NCI-H446 (cell line): ENCODE measurements at places on chromosomes 5 and 9.

- no peak for DNase-seq
These were observed 82.0 kb upstream of the ITGA1 start for GRCh38 chr5:52705720-52706119.

- DNase-seq = no peak
These were observed 64.2 kb downstream of the KLF4 start for GRCh38 chr9:107425101-107426025.

DNA sequence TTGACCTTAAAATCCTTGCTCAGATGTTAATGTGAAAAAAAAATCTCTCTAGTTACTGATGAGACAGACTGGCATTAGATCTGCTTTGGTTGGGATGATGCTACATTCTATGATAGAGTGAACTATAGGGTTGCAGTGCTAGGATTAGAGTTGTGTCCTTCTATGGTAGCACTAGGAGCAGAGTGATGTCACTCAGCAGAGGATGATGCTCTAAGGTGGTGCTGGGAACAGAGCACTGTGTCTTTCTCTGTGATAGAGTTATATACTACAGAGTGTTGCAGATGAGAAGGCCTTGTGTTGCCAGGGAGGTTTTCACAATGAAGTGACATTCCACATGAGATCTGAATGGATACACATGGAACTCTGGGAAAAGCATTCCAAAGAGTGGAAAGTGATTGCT, 462.3 kb downstream of the CDH12 start:
- no peak for DNase-seq

GRCh38 chr9:108150736-108151586, 661.4 kb upstream of the KLF4 start:
- no peak for DNase-seq

GRCh38 chr5:153658606-153659005, 168.1 kb downstream of the GRIA1 start:
- no peak for DNase-seq

- DNase-seq = no peak
These were observed 211.1 kb downstream of the DTWD2 start for GRCh38 chr5:118777189-118777736.

GRCh38 chr5:137847687-137848086, 20.0 kb upstream of the MYOT start:
- DNase-seq = no peak

- no peak for DNase-seq
These were observed 351.2 kb downstream of the RAB3C start for GRCh38 chr5:58933891-58934628.

GRCh38 chr9:127566351-127567001, 45.6 kb upstream of the STXBP1 start:
- no peak for DNase-seq

- DNase-seq = no peak
These were observed 123.0 kb downstream of the TRIO start for GRCh38 chr5:14266171-14266570.

DNA sequence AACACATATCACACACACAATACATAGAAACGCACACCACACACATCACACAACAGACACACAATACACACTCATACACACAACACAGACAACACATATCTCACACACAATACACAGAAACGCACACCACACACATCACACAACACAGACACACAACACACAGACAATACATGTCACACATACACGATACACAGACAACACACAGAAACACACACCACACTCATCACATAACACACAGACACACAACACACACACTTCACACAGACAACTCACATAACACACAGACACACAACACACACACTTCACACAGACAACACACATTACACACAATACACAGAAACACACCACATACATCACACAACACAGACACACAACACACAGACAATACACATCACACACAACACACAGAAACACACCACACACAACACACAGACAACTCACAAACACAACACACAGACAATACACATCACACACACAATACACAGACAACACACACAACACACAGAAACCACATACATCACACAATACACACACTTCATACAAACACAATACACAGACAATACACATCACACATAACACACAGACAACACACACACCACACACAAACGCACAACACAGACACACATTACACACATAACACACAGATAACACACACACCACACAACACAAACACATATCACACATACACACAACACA, 4.3 kb upstream of the CCDC187 start:
- DNase-seq = no peak

GRCh38 chr5:115435778-115436712, 108.5 kb downstream of the FEM1C start:
- no peak for DNase-seq

GRCh38 chr9:77375956-77376532, 198.7 kb downstream of the VPS13A start:
- no peak for DNase-seq

DNA sequence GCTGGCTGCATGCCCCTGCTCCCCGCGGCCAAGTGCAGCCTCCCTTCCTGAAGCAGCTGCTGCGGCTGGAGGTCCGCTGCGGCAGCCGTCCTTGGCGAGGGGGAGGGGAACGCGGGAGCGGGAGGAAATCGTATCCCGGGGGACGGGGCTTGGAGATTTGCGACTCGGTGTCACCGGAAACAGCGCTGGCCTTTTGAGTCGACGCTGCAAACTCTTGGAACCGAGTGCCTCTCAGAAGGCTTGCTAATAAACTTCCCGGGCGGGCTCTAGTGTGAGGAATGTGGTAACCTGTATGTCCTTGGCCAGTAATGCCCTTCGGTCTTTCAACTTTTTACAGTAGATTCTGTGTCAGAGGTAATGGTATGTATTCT, 82.7 kb downstream of the PTPDC1 start:
- no peak for DNase-seq

GRCh38 chr9:34124926-34125325, 1.6 kb downstream of the DCAF12 start:
- no peak for DNase-seq

GRCh38 chr9:131276094-131276888, at the start of gene FAM78A:
Gene FAM78A, minus strand, starts transcription at chr9:131276510. Its CDS starts 331 bp downstream, at chr9:131276179.
- DNase-seq = no peak

DNA sequence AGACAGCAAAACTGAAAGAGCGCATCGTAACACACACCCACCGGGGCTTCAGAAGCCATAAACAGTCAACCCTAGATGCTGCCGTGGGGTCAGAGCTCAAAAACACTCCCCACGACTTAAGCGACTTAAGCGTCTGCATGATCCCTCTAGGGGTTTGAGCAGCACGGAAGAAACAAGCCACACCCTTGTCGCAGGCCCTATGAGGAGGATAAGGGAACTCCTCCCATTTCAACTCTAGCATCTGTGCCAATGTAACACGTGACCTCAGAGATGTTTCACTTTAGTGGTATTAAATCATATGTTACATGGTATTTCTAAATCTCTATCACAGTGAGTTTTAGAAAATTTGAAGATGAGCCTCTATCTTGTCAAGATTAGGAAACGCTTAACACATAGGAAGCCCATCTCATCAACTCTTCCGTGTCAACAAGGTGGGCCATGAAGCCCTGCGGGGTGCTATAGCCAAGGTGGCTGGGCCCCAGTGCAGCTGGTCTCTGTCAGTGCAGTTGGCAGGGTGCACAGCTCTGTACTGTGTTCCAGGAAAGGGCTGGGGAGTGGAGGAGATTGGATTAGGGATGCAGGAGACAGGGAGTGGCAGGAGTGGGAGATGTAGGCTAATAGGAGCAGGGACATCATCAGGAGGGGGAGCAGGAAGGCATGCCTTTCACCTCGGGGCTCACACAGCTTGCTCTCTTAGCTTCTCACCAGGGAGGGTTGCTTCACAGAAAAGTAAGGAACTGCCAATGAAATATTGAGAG, 33.1 kb downstream of the ZCCHC9 start:
- no peak for DNase-seq

GRCh38 chr5:40568548-40568947, 111.2 kb upstream of the PTGER4 start:
- no peak for DNase-seq

GRCh38 chr5:74099538-74100267, 473.7 kb downstream of the ARHGEF28 start:
- DNase-seq = no peak

DNA sequence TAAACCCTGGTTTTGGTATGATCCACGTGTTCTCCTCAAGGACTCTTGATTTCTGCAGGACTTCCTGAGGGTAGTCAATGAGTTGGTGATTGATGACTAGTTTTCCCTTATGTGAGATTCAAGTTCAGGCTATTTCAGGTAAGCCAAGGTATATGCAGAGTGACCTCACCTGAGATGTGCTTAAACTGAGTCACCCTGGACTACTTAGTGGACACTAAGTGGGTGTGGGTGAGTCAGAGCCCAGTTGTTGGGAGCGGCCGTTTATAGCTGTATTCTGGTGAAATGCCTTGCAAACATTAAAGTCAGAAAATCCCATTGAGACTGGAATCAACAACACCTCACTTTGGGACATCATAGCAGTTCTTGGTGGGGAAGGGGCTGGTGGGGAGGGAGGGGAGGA, 62.9 kb downstream of the SLC28A3 start:
- no peak for DNase-seq

DNA sequence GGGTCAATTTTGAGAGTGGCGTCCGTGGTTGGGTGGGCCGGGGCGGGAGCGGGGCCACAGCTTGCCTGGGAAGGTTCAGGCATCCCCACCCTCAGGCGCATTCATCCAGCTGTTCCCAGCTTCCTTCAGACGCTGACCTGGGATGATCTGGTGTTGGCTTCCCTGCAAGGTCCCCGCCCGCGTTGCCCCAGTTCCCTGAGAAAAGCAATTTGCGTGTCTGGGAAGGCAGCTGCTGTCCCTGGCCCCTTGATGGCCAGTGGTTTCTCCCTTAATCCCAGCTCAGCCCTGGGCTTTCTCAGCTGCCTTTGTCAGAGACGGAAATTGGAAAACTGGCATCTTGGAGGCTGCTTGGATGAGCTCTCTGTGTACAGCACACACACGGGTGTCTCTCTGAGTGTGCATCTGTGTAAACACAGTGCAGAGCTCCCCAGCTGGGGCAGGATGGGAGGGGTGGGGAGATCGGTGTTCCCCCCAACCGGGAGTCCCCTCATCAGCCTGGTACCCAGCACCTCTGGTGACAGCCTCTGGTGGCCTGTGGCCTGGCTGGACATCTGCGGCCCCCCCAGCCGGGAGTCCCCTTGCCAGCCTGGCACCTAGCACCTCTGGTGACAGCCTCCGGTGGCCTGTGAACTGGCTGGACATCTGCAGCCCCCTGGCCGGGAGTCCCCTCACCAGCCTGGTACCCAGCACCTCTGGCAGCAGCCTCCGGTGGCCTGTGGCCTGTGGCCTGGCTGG, 94.0 kb downstream of the COL5A1 start:
- no peak for DNase-seq

GRCh38 chr5:180112181-180112861, 40.8 kb upstream of the RNF130 start:
- DNase-seq = no peak

GRCh38 chr5:68464424-68464823, 248.9 kb downstream of the PIK3R1 start:
- peak; percentile 2 for DNase-seq

DNA sequence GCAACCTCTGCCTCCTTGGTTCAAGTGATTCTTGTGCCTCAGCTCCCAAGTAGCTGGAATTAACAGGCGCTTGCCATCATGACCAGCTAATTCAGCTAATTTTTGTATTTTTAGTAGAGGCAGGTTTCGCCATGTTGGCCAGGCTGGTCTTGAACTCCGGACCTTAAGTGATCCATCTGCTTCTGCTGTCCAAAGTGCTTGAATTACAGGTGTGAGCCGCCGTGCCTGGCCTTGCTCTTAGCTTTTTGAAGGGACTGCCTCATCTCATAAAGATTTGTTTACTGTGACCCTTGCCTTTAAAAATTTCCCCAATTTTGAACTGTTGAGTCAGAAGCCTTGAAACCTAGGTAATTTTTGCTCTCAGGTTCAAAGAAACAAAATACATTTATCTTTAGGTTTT, 17.3 kb downstream of the GPBP1 start:
- no peak for DNase-seq

DNA sequence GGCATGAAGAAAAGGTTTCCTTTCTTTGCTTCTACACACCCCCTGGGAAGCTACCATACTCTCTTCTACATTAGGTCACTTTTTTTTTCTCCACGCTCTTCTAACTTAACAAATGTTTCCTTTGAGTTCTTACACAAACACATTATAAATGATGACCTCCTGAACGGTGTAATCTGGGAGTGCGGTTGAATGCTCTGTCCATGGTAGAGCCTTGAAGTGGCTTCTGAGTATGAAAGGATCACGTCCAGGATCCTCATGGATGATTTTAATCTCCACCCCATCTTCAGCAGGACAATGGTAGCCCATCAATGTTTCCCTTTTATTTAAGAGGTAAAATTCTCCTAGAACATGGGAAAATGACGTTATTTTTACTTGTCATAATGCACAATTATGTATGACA, 587.3 kb downstream of the SEMA5A start:
- DNase-seq = no peak

DNA sequence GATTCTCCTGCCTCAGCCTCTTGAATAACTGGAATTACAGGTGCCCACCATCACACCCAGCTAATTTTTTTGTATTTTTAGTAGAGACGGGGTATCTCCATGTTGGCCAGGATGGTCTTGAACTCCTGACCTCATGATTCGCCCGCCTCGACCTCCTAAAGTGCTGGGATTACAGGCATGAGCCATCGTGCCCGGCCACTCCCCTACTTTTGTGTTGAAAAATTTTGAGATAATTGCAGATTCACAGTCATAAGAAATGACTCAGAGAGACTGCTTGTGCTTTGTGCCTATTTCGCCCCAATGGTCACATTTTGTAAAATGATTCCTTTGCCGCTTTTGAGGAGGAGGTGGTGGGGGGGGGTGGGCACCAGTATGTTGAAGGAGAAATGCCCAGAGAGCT, 48.1 kb upstream of the SH3PXD2B start:
- no peak for DNase-seq

GRCh38 chr9:119675951-119676350, 306.7 kb upstream of the BRINP1 start:
- no peak for DNase-seq

DNA sequence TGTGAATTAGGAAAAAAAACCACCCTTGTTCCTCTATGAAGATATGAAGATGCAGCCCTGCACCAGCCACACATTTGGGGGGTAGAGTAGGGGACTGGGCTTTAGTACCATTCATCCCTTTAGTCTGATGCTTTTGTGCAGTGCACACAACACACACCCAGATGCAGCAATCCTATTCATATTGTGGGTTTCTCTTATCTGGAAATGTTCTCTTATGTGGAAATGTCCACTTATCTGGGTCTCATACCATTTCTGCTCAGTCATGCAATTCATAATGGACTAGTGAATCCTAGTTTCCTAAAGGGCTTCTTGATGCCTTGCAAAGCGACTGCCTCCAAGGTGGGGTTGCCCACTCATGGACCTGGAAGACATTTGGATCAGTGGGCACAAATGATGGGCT, 47.8 kb downstream of the C9orf152 start:
- DNase-seq = no peak

GRCh38 chr9:121568343-121569265, 69.0 kb upstream of the GGTA1 start:
- DNase-seq = peak; percentile 33

- no peak for DNase-seq
These were observed 166.9 kb upstream of the MRPS30 start for GRCh38 chr5:44641820-44642219.

GRCh38 chr5:143188692-143189091, 214.8 kb downstream of the NR3C1 start:
- no peak for DNase-seq

- DNase-seq = no peak
These were observed 28.6 kb downstream of the LAMC3 start for GRCh38 chr9:131037335-131038255.

GRCh38 chr5:140073296-140073695, 30.2 kb upstream of the NRG2 start:
- peak; percentile 6 for DNase-seq
